Stromal cell of bone marrow (primary cell): ENCODE measurements at places on chromosomes 6 and 20.

GRCh38 chr6:13066050-13066449 lies 262.3 kb downstream of the TBC1D7 start:
- DNase-seq, result no peak

DNA sequence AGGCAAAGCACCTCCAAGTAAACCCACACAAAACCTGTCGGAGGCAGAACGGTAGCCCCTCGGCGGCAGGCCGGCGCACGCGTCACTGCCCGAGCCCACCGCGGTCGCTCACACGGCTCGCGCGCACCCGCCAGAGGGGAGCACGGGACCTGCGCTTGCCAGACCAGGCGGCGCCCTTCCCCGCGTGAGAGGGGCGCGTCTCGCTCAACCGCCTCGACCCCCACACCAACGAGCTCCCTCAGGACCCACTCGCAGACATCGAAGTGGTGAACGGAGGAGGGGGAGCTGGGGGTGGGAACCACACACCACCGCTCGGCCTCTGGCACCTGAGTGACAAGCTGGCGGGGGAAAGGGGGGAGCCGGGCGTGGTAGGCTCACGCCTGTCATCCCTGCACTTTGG lies 1513.4 kb upstream of the DEFB115 start:
- DNase-seq, result no peak

DNA sequence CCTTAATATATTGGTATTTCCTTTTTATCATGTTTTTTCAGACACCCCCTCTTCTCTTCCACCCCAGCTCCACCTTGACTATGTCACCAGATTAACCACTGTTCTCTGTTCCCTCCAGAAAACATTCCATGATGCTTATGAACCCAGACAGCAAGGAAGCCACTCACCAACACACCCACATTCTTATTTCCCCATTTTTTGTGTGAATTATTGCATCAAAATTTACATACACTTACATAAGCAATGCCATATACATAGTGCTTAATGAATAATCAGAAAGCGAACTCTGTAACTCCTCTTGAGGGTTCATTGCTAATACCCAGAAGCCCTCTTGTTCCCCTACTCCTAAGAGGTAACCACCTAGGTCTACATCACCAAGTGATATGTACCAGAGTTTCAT lies 182.3 kb upstream of the CDYL start:
- DNase-seq, result no peak

GRCh38 chr6:111957623-111958315 lies 84.5 kb upstream of the FYN start:
- DNase-seq, result no peak

DNA sequence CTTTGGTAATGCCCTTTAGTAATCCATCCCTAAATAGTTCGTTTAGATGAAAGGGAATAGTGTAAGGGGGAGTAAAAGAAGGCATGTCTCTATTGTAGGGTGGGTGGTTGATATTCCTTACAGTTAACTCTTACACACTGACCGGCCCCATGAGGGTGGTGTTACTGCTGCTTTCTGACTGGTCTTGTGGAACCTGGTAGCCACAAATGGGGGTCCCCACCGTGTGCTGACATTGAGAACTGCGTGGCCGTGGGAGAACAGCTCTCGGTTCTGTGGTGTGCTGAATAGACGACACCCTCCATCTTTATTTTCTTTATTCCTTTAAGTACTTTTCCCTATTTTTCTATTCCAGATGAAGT lies 19.3 kb downstream of the MRAP2 start:
- no peak for DNase-seq

GRCh38 chr6:80605165-80605989 lies 498.9 kb downstream of the BCKDHB start:
- no peak for DNase-seq

GRCh38 chr6:144661116-144661806 lies 376.1 kb downstream of the UTRN start:
- DNase-seq, result peak; percentile 46

- no peak for DNase-seq
Observed at GRCh38 chr20:47042464-47042863, 147.8 kb downstream of the EYA2 start.

GRCh38 chr20:51427651-51428291 lies 114.7 kb downstream of the NFATC2 start:
- no peak for DNase-seq

DNA sequence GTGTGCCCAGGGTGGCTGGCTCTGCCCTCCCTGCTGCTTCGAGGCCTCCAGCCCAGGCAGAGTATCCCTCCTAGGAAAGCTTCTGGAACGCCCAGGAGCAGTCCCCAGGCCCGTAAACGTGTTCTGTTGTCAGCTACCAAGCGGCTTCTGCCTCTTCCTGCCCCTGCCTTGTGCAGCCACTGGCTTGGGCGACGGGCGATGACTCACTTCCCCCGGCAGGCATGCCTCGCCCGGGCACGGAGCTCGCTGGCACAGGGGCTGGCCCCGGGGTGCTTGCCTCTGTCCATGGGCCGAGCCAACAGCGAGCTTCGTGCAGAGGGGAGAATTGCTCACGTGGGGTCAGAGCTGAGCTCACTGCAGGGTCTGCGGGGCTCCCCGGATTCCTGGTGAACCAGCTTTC lies 86.7 kb upstream of the THBS2 start:
- no peak for DNase-seq

DNA sequence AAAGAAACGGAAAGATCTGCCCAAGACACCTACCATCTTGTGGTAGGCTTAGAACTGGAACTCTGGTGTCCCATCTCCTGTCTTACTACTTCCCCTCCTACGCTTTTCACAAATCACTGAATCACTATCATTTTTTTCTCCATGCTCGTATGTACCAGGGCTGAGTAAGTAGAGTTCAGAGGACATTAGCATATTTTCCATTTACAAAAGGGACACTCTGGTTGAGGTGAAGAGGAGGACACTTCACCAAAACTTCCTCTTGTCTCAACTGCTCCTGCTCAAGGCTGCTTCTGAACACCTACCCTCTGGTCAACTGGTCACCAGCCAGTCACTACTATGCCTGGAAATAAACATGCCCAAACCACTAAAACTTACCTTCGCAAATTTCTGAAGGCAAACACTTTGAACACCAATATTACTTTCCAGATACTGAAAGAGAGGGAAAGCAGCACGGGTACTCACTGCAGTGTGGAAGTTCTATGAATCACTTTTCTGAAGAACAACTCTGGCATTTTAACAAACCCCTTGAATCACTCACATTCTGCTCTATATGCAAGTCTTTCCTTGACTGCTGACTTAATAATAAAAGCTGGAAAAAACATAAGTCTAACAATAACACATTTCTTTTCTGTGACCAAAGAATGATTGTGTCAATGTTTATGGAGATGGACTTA lies 123.3 kb downstream of the INSM1 start:
- DNase-seq, result peak; percentile 71

DNA sequence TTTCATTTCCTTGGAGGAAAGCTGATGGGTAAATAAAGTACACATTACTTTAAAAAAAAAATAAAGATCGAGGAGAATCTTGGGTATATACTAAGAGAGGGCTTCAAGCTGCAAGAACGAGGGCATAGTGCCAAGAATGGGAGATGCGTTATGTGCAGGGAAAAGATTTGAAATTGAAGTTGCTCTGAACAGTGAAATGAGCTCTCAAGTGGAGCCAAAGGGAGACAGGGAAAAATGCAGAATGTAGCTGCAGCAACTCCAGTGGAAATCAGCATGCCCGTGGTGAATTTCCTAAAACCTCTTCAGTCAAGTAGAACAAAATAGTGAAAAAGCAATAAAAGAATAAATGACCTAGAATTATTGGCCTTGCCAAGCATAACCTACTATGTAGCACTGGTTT lies 11.4 kb upstream of the COL9A1 start:
- DNase-seq, result no peak

GRCh38 chr20:59777331-59777725 lies 156.1 kb downstream of the SYCP2 start:
- no peak for DNase-seq

DNA sequence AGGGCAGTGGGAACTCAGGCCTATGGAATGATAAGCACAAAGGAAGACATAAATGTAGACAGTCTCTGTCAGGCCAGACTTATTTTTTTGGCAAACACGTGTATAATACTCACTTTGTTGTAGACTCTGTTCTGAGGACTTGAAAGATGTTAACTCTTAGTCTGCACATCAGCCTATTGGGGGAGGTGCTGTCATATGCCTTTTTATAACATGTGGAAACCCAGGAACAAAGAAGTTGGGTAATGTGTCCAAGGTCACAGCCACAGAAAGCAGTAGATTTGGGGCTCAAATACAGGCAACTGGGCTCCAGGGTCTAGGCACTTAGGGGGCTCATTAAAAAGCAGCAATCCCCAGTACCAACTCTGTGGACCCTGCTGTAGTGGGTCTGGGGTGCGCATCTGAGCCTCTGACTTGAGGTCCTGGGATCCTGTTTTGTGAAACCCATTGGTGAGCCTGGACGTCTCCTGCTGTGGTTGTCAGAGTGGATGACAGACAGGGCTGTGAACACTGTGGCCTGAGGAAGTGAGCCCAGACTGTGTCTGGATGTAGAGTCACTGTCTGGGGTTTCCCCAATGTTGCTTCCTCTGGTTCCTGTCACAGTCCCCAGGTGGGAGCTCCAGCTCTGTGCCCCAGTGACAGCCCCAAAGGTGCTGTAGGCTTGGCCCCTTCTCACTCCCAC lies 50.0 kb downstream of the CDH26 start:
- no peak for DNase-seq

GRCh38 chr6:72835749-72836148 lies 213.9 kb downstream of the KCNQ5 start:
- DNase-seq, result no peak

DNA sequence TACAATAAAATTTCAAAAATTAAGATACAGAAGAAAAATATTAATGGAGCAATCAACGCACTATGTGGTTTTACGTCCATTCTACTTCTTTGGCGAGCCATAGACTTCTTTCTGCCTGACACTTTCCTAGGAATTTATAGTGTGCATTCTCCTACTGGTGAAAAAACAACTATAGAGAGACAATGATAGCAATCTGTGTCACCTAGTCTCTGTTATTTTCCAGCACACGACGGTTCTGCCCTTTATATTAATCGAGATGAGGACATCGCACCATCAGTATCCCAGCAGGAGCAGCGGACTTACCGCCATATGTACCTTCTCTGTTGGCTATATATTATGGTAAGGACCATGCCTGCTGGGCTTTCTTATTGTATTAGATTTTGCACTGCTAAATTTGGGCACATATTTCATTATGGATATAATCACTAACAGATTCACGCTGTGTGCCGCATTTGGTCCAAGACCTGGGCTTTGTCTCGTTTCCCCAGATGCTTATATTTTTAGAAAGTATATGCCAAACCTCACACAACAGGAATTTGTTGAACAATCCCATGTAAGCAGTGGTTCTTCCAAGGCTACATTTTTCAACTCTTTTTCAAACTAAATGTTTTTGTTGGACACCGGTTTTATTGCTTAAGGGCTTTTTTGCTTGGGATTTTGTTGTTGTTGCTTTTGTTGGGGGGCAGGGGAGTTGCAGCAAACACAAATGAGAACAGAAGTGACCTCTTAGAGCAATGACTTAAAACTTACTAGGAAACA lies 166.4 kb downstream of the ADAT2 start:
- peak; percentile 28 for DNase-seq

DNA sequence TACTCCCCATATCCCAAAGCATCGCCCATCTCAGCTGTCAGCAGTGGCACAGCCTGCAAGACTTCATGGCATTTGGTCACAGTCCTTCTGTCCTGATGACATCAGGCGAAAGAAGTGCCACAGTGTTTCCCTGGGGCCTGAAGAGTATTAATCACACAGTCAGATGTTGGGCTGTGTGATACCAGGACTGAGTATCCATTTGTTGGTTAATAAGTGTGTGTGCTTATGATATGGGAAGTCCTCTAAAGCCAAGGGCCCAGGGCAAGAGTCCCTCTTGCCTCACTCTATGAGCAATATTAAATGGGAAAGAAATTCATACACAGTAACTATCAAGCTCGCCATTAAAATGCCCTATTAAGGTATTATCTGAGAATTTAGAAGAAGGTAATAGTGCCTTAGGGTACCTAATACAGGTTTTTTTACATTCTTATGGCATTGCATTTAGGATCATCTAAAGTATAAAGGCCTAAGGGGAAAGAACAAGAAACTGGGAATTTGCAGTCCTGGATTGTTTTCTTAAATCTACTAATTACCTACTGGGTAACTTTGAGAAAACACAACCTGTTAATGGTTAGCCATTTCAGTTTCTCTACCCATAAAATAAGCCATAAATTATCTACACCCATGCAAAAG lies 204.1 kb upstream of the PREP start:
- no peak for DNase-seq

DNA sequence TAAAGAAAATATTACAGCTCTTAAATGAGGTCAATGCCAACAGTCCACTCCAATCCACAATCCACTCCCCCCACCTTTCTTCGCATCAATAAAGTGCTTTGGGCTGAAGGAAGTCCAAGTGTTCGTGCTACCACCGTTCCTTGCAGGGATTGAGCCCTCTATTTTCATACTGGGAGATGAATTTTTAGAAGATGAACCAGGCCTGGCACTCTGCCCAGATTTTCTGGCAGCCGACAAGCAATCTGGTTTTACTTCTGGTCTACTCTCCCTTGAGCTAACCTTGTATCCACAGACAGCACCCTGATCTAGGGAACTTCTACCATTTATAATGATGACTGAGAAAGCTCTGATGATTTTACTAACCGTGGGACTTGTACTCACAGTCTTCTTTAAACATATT lies 72.3 kb downstream of the BTBD9 start:
- DNase-seq, result peak; percentile 81

- DNase-seq, result no peak
Observed at GRCh38 chr6:25165177-25165576, 114.0 kb upstream of the CARMIL1 start.

- no peak for DNase-seq
Observed at GRCh38 chr6:5443491-5443890, 182.2 kb downstream of the FARS2 start.

GRCh38 chr20:47817573-47817972 lies 32.3 kb upstream of the SULF2 start:
- no peak for DNase-seq

- no peak for DNase-seq
Observed at GRCh38 chr6:143232849-143233248, 172.2 kb downstream of the AIG1 start.

GRCh38 chr6:7446619-7447325 lies 57.2 kb downstream of the RIOK1 start:
- no peak for DNase-seq

DNA sequence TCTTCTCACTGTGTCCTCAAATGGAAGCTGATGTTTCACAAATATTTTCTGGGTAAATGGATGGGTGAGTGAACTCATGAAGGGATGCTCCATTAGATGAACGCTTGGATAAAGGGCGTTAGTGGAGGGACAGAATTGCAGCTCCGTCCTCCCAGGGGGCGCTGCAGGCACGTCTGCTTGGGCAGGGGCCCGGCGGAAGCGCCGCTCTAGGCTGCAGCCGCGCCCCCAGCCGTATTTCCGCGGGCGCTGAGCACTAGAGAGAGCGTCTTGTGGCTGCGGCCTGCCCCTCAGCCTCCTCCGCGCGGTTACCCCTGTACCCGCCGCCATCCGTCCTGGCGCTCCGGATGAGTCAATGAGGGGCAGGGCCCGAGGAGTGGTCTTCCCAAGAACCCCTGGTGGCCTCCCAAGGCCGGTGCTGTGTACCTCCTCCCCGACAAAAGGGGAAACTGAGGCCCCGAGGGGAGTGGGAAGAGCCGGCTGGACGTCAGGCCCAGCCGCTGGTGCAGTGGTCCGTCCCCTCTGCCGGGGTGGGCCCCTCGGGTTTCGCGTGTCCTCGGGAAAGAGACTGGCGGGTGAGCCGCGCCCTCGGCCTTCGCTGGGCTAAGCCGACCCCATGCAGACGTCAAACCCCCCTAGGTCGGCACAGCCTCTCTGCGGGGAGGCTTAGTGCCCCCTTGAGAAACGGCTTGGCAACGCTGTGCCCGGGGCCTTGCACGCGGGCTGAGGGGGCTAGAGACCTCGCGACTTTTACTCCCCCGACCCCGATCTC lies 11.5 kb upstream of the SNHG17 start:
- peak; percentile 80 for DNase-seq
